ENCODE measurements at places on chromosomes 3 and 15.

DNA sequence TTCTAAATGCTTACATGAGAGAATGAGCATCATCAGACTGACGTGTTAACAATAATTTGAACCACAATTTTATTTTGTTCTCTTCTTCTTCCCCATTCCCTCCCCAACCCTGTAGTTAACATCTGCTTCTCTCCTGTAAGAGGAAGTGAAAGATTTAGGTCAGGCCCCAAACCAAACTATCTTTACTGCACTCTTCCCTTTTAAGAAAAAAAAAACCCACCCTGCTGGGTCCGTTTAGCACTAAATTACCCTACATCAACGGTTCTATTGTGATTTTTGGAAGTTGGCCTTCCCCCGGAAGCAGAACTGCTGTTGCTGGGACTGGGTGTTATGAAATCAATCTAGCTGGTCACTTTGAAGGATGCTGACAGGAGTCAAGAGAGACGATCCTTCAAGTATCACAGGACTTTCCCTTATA, 49.4 kb downstream of the NFKBIZ start:
- no peak for DNase-seq

DNA sequence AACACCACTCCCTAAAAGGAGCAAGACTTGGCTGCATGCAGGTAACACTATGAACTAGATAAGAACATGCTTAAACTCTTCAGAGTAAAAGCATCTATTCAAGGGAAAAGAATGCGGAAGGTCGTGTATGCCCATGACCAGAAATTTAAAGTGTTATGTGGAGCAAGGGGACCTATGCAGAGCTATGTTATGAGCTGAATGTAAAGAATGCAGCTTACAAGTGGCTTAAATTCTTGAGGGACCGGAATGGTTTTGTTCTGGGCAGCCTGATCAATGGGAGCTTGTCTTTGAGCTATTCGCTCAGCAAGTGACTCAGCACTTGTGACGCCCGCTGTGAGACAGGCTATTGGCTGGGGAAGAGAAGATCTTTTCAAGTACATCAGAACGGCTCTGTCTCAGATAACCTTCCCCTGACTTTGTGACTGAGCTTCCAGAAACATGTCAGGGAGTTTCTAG, 367.5 kb upstream of the THBS1 start:
- peak; percentile 97 for DNase-seq

DNA sequence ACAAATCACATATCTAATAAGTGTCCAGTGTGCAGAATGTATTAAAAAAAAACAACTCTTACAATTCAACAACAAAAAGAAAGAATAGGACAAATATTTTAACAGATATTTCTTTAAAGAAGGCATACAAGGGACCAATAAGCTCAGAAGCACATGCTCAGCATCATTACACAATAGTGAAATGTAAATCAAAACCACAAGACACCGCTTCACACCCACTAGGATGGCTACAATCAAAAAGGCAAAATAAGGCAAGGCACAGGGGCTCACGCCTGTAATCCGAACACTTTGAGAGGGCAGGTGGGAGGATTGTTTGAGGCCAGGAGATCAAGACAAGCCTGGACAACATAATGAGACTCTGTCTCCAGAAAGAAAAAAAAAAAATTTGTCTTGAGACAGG, 255.6 kb downstream of the MAGI1 start:
- DNase-seq, result no peak

DNA sequence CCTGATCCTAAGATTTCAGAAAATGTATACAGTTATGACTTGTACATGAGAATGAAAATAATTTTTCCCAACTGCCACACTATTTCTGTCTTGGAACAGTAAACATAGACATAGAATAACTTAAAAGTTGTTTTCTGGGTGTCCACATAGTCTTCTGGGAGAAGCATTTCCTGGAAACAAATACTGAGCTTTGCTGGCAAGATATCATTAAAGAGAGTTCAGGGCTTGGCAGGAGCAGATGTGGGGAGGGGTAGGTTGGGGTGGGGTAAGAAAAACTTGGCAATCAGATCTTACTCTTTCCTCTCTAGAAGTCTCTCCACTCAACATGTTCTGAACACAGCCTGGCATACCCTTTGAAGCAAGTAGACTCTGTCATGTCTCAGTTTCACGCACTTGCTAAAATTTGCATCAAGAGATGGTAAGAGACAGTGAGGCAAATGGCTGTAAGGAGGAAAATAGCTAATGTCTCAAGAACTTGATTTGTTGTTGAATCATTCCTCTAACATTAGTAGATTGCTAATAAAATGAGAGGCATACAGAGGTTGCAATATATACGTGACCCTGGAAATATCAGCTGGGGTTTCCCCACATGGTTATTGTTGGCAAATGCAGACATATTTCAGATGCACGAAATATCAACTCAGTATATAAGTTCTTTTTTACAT, 27.3 kb upstream of the ABI3BP start:
- no peak for DNase-seq

DNA sequence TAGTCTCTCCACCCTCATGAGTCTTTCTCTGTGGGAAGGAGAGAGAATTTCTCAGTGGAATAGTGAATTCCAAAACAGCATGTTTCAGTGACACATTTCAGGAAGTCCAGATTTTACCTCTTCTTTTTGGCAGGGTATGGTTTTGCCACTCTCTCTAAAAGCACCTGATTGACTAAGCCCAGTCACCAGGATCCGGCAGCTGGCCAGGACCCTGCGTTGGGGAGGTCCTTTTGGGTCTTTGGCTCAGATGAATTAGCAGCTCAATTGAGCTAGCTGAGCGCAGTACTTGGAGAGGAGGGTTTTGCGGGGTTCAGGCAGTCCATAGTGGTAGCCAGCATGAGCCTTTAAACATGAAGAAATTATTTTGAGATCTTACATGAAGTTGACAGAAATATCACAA, 548.2 kb downstream of the PDCD6IP start:
- no peak for DNase-seq

DNA sequence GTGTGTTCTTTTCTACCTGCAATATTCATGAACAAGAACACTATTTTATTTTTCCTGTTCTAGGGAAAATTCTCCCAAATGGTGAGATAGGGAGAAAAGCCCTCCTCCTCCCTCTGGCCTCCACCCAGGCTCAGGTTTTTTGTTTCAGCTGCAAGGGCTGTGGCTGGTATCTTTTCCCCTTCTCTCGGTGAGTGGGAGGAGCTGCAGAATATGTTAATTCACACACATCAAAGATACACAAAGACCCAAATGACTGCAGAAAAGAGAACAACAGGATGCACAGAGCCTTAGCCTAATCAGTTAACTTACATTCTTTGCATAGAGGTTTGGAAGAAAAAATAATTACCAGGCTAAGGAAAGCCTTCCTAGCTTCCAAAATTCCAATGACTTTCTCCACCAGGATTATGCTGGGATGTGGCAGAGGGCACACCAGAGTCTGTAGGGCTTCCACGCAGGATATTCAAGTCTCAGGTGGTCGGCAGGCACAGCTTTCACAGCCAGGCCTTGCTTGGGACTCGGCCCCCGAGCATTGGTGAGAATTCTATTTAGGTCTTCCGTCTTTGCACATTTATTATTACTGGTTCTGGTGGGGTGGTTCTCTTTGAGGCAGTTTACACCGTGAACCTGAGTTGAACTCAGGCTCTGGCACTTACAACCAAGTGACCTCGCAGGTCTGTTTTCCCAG, 64.9 kb downstream of the ABHD5 start:
- no peak for DNase-seq

DNA sequence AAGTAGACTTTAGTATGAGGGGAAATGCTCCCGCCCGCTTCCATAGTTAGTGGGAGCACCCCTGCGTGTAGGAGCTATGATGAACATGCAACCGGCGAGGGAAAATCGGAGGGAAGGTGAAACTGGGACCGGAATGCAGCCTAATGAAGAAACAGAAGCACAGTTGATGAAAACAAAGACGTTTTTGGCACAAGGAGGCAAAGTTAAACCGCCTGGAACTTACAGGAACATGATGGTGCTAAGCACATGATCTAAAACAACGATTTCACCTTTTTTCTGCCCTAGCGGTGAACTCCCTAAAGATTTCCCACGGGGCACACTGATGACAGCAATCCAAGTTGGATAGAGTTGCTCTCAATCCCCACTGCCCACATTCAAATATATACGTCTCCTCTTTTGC, 49.4 kb upstream of the SPATA12 start:
- DNase-seq, result no peak

DNA sequence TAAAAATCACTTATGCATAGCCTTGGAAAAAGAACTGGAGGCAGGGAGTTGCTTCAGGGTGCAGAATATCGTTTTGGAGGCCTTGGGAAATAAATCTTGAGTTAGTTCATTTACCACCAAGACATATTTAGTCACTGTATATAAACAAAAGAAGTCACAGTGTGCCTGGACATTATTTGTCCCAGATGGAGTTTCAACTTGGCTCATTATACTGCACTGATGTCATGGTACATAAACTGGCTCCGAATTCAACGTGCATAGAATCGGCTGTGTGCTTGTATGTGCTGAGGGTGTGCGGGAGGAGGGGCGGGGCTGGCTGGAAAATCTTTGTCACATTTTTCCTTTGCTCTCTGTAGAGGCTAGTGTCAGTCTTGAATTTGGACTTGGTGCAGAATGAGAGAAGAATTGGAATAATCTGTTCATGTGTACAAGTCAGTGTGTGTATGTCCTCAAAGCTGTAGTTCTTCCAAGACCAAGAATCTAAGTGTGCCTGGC, 86.6 kb downstream of the FNDC3B start:
- DNase-seq, result no peak
